ENCODE measurements at places on chromosomes 4 and X.

GRCh38 chr4:10354746-10355145, 102.5 kb downstream of the ZNF518B start:
- no peak for DNase-seq

DNA sequence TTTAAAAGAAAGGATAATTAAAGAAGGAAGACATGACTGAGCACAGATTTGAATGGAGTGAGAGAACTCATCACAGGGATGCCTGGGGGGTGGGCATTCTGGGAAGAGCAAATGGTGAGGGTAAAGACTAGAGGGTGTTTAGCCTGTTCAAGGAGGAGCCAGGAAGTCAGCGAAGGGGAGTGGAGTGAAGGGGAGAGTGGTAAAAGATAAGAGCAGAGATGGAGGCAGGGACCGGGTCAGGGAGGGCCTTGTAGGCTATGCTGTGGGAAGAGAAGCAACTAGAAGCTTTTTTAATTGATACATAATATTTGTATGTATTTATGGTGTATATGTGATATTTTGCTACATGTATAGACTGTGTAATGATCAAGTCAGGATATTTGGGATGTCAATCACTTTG, 2.2 kb upstream of the VGLL1 start:
- DNase-seq = no peak

DNA sequence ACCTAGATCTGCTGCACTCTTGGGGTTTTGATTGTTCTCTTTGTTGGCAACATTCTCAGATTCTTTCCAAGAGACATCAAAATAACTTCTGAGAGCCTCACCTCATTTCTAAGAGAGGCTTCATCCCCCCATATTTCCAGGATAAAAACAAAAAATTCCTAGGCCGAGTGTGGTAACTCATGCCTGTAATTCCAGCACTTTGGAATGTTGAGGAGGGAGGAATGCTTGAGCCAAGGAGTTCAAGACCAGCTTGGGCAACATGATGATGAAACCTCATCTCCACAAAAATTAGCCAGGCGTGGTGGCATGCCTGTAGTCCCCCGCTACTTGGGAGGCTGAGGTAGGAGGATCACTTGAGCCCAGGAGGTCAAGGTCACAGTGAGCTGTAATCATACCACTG, 477.0 kb downstream of the INPP4B start:
- peak; percentile 44 for DNase-seq

GRCh38 chrX:11329021-11329420, 35.8 kb downstream of the AMELX start:
- peak; percentile 40 for DNase-seq

GRCh38 chr4:165031436-165032211, at the start of gene TRIM60:
TRIM60 (plus strand) TSS chr4:165031999; CDS start chr4:165040073, 8,074 bp downstream.
- DNase-seq = no peak

DNA sequence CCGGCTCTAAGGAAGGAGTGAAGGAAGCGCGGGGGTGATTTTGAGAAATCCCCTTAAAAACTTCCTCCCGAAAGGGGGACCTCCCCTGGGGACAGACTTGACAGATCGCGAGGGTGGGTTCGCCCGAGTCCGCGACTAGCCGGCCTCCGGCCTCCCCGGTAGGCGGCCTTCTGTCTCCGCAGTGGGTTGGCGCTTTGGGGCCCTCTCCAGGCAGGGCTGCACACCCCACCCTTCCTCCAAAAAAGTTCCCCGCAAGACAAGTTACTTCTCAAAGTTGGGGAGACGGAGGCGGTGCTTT, 24.8 kb downstream of the HOPX start:
- DNase-seq = peak; percentile 19

GRCh38 chrX:20147561-20147960, 5.9 kb upstream of the EIF1AX start:
- DNase-seq = no peak

- DNase-seq = no peak
Measured at GRCh38 chrX:134569306-134569705, 89.0 kb downstream of the PLAC1 start.

DNA sequence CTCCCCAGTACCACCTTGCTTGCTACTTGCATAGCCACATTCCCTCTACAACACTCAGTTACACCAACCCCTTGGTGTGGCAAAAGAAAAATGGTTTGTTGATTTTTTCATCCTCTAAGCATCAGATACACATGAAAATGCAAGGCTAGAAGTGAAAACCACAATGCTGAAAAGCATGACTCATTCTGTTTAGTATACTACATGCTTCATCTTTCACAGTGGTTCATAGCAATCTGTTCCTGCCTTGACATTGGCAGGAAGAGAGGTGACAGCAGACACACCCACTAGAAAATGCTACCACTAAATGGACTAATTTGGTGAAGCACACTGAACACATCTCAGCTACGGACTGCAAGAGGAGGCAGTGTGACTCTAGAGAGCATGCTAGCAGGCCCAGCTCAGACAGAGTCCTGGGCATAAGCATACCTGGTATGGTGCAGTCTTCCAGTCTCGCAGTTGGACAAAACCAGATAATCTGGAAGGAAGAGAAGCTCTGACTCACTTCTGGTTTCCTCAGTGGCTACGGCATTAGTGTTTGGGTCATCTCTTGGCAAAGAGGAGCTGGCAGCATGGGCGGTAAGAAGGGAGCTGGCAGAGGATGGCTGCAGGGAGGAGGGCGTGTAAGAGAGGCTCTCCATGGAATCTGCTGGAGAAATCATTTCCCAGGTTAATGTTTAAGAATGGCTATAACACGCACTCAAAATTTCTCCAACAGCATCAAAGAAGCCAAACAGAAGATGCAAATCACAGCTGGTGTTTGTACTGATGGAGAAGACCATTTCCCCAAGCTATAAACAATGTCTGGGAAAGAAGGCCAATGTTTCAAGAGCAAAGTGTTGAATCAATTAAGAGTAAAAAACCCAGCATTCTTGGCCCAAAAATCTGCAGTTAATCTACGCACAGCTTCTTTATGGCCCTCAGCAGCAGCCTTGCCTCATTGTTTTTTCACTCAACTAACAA, 37.8 kb downstream of the GAB3 start:
- peak; percentile 67 for DNase-seq

DNA sequence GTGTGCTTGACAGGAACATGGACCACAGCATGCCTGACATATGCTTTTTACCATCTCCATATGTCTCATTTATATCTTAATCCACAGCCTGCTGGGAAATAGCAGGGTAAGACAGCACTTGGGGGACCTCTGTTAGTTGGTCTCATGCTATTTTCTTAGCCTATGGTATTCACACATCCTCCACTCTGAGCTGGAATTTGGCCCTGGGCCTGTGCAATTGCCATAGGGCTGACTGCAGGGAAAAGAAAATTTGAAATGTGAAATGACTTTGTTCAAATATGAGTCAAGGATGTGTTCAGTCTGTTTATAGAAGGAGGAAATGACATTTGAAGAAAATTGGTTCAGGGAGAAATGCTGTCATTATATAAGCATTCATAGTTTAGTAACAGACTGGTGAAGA, 9.6 kb upstream of the MAP7D3 start:
- DNase-seq = peak; percentile 86

DNA sequence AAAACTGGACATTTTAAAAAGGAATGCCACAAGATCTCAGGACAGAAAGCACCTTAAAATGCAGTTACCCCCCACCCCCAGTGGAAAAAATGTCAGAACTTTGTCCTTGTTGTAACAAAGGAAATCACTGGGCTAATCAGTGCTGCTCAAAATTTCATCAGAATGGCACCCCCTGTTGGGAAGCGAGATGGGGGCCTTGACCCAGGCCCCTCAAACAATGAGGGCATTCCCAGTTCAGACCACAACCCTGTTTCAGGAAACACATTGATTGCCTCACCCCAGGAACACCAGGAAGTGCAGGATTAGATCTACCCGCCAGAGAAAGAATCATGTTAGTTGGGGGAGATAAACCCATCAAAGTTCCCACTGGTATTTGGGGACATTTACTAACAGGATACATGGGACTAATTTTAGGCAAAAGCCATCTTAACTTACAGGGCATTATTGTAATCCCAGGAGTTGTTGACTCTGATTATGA, 16.4 kb downstream of the SPIN2B start:
- no peak for DNase-seq

DNA sequence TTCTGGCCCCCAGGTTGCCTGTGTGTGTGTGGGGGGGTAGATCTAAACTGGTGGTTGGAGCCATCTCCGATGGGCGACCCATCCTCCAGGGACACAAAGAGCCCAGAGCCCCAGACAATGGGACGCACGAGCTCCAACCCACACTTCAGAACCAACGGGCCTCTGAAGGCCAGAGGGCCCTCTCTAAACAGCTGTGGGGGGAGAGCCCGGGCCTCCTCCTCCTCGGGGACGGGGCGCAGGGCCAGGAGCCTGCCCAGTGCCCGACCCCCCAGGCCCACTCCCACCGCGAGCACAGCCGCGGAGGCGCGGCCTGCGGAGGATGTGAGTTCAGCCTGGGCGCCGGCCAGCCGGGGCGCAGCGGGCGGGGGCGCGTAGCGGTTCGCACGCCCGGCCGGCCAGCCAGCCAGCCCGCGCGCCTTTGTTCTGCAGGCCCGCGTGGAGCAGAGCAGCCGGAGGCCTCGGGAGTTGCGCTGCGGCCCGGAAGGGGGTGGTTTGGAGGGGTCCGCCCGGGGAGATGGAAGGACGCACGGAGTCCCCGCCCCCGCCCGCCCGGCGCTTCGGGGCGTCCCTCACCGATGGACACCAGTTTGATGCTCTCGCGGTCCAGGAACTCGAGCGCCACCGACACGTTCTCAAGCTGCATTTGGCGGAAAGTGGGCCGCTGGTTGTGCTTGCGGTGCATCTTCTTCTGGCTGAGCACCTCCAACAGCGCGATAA, 4.0 kb downstream of the FLNA start:
- no peak for DNase-seq

DNA sequence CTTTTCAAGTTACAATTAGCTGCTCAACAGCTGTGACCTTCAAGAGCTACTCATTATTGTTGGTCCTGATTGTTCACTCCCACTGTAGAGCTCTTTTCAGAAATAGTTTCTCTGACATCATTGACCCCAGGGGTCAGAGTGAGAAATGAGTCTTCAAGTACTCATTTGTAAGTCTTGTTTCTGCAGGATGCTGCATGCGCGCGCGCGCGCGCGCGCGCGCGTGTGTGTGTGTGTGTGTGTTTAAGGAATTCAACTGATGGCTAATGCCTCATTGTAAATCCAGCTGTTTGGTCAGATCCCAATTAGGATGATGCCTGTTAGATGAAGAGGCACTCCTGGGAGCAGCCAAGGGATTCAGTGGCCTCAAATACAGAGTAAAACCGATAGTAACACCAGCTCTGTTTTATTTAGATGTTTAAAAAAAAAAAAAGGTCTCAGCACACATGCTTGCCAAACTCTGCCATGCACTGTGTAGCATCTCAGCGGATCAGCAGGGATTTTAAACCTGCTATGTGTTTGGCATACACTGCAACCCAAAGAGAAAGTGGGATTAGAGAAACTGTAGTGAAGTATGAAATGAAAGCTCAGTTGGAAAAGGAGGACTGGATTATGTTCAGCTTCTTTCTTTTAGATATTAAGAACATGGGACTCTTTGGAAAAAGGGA, 332.3 kb downstream of the ADGRL3 start:
- no peak for DNase-seq

GRCh38 chrX:41377624-41378023, 43.7 kb downstream of the DDX3X start:
- DNase-seq = no peak

DNA sequence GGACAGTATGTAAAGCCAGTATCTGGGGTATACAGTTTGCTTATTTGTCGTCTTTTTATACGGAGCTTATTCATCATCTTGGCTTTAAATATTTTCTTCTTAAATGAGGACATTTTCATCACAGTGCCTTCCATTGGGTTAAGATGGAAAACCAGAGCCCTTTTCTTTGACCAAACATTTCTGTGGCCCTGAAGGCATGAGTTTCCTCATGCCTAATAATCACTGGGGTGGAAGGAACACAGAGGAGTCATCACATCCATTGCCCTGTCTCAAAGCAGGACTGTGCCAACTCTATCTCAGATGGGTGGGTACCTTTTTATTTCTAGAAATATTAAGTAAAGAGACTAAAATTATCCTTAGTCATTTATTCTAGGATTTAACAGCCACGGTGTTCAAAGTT, 40.0 kb downstream of the CHRDL1 start:
- DNase-seq = peak; percentile 24

- no peak for DNase-seq
Measured at GRCh38 chr4:15117270-15117946, 115.1 kb downstream of the CPEB2 start.

GRCh38 chr4:176837169-176837895, 44.6 kb upstream of the VEGFC start:
- no peak for DNase-seq

GRCh38 chr4:78653655-78654054, 102.1 kb downstream of the ANXA3 start:
- peak; percentile 29 for DNase-seq

DNA sequence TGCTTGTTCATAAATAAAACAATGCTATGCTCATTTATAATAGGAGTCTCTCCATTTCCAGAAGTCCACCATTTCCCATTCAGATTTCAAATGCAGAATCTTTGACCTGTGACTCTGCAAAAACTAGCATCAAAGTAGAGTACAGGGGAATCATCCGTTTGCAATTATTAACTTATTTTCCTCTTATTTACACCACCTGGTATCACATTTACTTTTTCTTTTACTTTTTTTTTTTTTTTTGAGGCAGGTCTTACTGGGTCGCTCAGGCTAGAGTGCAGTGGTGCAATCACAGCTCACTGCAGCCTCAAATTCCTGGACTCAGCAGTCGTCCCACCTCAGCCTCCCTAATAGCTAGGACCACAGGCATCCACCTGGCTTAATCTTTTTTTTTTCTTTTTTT, 37.6 kb downstream of the RBM47 start:
- DNase-seq = no peak

- DNase-seq = no peak
Measured at GRCh38 chr4:122854447-122855352, 28.1 kb downstream of the FGF2 start.

DNA sequence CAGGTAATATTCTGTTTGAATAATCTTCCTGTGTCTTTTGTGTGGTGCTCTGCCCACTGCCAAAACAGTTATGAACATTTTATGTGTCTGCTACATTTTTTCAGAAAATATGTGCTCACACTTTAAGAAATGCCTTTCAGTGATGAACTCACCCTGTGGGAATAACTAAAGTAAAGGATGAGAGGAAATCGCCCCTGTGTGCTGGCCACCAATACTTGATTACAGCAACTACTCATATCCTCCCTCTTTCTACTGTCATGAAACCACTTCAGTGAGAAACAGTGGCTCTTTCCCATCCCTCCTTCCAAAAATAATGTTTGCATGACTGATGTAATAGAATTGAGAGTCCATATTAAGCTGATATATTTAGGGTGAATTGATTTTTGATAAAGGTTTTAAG, 900.9 kb downstream of the RAB28 start:
- DNase-seq = no peak

- DNase-seq = no peak
Measured at GRCh38 chr4:174152717-174153466, 130.6 kb downstream of the FBXO8 start.

- DNase-seq = peak; percentile 4
Measured at GRCh38 chrX:50813843-50814661, at the start of gene SHROOM4. SHROOM4 (minus strand) TSS chrX:50814194; CDS start chrX:50814018, 176 bp downstream.

DNA sequence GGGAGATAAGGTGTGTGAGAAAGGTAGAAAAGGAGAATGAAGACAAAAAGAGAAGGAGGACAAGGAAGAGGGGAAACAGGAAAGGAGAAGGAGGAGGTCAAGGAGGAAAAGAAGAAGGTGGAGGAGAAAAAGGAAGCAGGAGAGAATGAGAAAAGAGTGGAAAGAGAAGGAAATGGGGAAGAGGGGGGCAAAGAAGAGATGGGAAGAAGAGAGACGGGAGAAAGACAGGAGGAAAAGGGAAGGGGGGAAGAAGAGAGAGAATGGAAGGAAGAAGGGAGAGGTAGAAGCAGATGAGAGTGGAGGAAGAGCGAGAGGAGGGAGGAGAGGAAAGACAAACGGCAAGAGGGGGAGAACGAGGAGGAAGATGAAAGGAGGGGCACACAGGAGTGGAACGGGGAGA, 4.1 kb downstream of the GATA1 start:
- no peak for DNase-seq

- no peak for DNase-seq
Measured at GRCh38 chr4:2803624-2804448, 11.0 kb downstream of the SH3BP2 start.
